ENCODE measurements at places on chromosomes 13 and 19. TPM values are rescaled to one million over a fixed set of nuclear protein-coding genes. Genes with fewer than 3 reads are reported as not detected.

CFAP97D2 gene
- not detected for total RNA-seq

B3GNT3 gene
- total RNA-seq, result not detected

DNA sequence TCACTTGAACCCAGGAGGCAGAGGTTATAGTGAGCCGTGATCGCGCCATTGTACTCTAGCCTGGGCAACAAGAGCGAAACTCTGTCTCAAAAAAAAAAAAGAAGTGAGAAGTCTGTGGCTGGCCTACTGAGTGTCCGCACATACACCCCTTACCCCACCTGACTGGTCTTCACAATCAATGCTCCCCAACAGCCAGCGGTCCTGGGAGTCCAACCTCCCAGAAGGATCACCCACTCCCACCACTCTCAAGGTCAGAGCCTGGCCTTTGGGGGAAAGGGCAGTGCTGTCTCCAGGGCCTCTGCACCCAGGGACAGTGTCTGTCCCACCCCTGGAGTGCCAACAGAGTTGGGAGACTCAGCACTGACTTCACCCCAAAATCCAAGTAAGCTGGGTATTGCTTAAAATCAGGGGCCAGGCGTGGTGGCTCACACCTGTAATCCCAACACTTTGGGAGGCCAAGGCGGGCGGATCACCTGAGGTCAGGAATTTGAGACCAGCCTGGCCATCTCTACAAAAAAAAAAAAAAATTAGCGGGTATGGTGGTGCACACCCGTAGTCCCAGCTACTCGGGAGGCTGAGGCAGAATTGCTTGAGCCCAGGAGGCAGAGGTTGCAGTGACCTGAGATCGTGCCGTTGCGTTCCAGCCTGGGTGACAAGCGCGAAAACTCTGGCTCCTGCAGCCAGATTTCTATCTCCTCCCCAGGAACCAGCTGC is 2.3 kb upstream of the CD320 start:
- DNase-seq, result peak; percentile 13
- H3K27ac ChIP-seq, result no peak overlapping the region
- peaks cover 40% of the 10 kb centered on the region for H3K36me3 ChIP-seq

- no peak for DNase-seq
- peaks cover 15% of the 10 kb centered on the region for H3K4me1 ChIP-seq
- no peak overlapping the region for H3K27ac ChIP-seq
- H3K36me3 ChIP-seq, result peaks cover 28% of the 10 kb centered on the region
These were observed 4.1 kb upstream of the RPS9 start for GRCh38 chr19:54196536-54196935.

GRCh38 chr19:55173714-55174409 is 6.2 kb downstream of the SYT5 start:
- DNase-seq, result peak; percentile 42
- H3K36me3 ChIP-seq, result no peaks in the 10 kb centered on the region

DNA sequence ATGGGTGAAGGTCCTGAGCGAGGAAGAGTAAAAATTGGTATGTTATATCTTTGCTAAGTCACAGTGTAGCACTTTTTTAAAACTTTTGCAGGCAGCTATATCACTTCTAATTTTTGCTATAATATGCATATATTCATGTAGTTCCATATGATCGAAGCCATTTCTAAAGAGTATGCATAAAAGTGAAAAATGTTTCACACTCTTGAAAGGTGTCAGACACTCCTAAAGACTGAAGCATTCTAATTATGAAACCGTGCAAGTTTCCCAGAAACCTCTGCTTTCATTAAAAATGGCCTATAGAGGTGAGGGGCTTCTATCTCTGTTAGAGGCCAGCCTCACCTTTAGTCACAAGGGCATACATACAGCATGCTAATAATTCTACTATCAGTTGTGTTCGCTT is 128.9 kb downstream of the CDK8 start:
- H3K27me3 ChIP-seq, result no peaks in the 10 kb centered on the region
- no peak overlapping the region for H3K27ac ChIP-seq
- no peaks in the 10 kb centered on the region for H3K36me3 ChIP-seq
- no peaks in the 10 kb centered on the region for H3K4me1 ChIP-seq

DNA sequence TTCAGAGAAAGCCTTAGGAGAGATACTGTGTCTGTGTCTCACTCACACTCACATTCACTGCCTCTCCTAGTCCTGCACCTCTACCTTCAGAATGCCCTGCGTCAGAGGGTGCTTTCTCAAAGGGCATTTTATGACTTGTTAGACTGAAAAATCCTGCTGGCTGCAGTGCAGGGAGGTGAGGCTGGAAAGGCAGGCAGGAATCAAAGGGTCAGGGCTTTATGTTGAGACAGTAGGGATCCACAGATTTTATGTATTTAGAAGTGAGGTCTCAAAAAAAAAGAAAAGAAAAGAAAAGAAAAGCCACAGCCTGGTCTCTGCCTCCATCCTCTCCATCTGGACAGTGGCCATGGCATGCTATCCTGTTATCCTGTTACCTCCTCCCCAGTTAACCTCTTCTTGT is 936.0 kb upstream of the SLC10A2 start:
- H3K27me3 ChIP-seq, result no peaks in the 10 kb centered on the region
- H3K27ac ChIP-seq, result no peak overlapping the region
- H3K4me1 ChIP-seq, result no peaks in the 10 kb centered on the region
- DNase-seq, result no peak

DNA sequence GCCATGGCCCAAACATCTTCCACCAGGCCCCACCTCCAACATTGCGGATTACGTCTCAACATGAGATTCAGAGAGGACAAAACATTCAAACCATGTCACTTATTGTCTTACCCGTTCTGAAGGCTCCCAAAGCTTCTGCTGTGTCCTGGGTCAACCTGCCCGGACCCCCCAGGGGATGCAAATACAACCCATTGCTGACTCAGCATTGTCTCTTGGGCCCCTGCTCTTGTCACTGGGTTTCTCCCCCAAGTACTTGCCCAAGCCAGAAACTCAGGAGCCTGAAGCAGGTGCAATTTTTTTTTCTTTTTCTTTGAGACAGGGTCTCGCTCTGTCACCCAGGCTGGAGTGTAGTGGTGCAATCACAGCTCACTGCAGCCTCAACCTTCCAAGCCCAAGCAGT is 144.5 kb downstream of the KCTD15 start:
- no peaks in the 10 kb centered on the region for H3K4me1 ChIP-seq
- no peak for DNase-seq
